Upper lobe of right lung (tissue), 1 donor: ENCODE measurements at places on chromosomes 2 and 18.

DNA sequence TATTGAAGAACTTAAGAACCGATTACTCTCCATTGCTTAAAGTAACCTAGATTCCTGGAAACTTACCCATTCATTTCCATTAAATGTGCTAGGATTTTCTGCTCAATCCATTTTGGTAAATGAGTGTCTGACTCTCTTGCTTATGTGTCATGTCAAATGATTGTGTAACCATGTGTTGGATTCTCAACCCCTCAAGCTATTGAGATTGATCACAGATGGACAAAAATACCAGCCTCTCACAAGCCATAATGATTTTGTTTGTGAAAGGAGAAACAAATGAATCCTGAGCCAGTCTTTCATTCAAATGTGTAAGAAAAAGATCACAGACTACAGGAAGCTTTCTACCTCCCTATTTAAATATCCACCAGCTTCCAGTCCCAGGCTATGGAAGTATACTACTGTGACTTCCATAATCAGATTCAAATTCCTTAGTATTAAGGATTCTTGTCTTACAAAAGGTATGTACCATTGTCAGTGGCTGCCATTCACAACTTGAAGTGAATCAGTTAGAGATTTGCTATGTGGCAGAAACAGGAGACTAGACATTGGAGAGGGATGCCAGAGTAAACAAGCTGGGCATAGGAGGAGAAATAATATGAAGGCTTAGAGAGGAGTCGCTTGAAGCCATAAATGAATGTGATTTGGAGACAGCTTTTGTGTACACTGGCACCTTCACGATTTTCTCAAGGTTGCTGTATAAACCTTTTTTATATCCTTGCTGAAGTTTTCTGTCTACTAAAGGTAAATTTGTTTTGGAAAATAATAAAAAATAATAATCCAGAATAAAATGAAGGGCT, 498.5 kb upstream of the SETBP1 start:
- no peak for DNase-seq
- no peaks in the 10 kb centered on the region for H3K27me3 ChIP-seq
- no peaks in the 10 kb centered on the region for H3K4me1 ChIP-seq

GRCh38 chr2:105578166-105578565, 166.5 kb upstream of the NCK2 start:
- H3K27me3 ChIP-seq, result no peaks in the 10 kb centered on the region
- no peak overlapping the region for H3K27ac ChIP-seq
- no peak overlapping the region for H3K4me3 ChIP-seq
- H3K36me3 ChIP-seq, result no peaks in the 10 kb centered on the region
- H3K4me1 ChIP-seq, result no peaks in the 10 kb centered on the region
- no peak for DNase-seq

DNA sequence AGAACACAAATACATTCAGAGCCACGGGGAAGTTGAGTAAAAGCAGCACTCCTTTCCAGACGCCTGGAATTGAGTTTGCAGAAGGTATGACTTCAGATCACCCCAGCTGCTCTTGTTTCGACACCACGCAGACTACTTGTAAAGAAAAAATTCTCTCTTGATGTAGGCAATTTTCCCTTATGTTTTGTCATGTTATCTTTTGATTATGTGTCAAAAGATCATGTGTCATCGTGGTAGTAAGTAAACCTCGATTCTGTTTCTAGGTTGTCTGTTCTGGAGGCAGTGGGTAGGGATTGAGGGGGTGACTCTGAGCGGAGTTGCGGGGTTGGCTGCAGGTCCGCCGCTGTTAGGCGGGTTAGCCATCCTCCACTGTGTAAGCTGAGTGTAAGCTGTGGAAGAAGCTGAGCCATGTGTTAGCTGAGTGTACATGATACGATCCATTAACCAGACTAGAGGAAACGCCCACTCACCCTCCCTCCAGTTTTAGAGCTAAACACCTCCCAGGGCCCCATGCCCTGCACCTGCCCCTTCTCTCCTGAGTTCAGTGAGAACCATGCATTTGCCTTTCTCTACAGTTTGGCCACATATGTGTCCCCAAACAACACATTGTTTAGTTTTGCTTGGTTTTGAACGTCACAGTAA, 181.8 kb downstream of the SNTG2 start:
- DNase-seq, result no peak
- no peak overlapping the region for H3K27ac ChIP-seq
- H3K4me3 ChIP-seq, result no peak overlapping the region
- no peaks in the 10 kb centered on the region for H3K4me1 ChIP-seq
- H3K36me3 ChIP-seq, result no peaks in the 10 kb centered on the region
- no peaks in the 10 kb centered on the region for H3K27me3 ChIP-seq

DNA sequence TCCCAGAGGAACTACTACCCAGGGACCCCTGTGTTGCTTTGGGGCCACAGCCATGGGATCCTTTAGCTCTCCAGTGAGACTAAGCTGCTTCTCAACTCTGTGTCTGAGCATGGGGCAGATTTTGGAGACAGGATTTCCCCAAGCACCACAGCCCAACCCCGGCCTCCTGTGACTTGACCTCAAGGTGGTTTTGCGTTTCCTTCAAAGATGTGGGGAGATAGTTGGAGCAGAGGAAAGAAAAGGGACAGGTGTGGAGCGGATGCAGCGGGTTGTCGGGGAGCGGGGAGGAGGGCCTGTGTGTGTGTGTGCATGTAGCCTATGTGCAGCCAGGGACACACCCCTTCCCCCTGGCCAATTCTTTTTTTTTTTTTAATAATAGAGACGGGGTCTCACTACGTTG, 10.2 kb downstream of the ARID5A start:
- no peak overlapping the region for H3K4me3 ChIP-seq
- H3K27me3 ChIP-seq, result no peaks in the 10 kb centered on the region
- no peak overlapping the region for H3K27ac ChIP-seq
- peaks cover 48% of the 10 kb centered on the region for H3K36me3 ChIP-seq
